ENCODE measurements at places on chromosomes 5 and 9. TPM values are rescaled to one million over a fixed set of nuclear protein-coding genes. Genes with fewer than 3 reads are reported as not detected.

The PITX1 gene
- total RNA-seq, result 50.1 TPM

DNA sequence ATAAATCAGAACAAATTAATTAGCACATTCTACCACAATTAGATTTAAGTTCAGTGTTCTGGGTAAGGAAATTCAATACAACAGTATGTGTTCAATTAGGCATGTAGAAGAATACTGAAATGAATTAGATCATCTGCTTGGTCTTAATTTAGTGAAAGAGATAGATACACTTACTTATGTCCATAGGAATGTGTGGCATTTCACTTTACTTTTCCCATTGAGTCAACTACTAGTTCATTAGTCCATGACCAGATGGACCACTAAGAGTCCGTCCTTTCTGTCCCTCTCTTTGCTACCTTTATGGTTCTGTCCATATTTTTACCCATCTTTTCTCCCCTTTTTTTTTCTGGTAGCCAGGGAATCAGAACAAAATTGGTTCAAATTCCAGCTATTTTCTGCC, 276.9 kb downstream of the OSTF1 start:
- DNase-seq, result no peak

The UIMC1 gene
- 48.9 TPM for total RNA-seq

DNA sequence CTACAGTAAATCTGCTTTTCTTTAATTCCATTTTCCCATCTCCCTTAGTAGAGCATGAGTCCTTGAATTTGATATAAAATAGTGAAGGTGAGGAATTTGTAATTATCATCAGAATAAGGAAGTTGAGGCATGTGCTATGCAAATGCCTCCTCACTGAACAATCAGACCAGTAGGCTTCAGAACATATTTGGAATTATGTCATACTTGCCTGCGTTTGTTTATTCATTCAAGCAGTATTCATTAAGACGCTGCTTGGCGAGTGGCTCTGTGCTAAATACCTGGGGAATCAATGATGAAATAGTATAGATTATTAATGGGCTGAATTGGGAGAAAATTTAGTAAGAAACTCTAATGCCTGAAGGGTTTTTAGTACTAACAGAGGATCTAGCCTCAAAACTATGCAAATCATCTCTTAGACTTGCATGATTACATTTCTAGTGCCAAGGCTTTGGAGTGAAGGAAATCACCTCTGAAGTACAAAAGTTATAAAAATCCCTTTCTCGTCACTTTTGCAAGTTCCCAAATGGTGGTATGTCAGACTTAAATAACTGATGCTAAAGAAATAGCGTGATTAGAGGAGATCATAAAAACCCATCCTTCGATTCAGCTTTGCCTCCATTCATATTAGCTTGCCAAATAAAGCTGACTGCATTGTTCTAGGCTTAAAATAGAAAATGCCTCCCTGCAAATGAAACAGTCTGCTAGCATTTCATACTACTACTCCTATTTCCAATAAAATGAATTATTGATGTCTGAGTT, 141.7 kb downstream of the PCSK5 start:
- no peak for DNase-seq

DNA sequence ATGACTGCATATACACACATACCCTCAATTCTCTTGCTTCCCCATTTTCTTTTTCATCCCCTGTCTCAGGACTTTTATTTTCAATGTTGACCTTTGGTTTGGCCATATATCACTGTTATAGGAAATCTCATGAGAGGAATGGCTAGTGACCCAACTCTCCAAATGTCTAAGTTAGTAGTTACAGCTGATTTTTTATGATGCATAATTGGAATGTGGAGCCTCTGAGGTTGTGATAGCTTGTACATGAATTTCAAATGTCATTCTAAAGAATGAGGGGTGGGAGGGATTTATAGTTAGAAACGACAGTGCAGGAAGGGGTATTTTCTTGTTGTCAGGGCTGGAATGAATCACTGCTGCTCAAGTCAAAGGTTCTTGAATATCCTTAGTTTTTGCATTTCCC, 356.1 kb downstream of the NTRK2 start:
- DNase-seq, result no peak

GRCh38 chr5:61256474-61256873, 75.6 kb upstream of the ZSWIM6 start:
- no peak for DNase-seq

The OMD gene
- 20.5 TPM for total RNA-seq

The CCL27 gene
- not detected for total RNA-seq

The PHF24 gene
- 0.69 TPM for total RNA-seq

- no peak for DNase-seq
Observed at GRCh38 chr9:73038613-73039012, 85.8 kb upstream of the ALDH1A1 start.

The PCDHAC2 gene
- 3.0 TPM for total RNA-seq

The SLC1A3 gene
- total RNA-seq, result 18.1 TPM

- DNase-seq, result no peak
Observed at GRCh38 chr9:120312031-120312430, 267.9 kb downstream of the CDK5RAP2 start.

- DNase-seq, result no peak
Observed at GRCh38 chr9:114719290-114719689, 37.3 kb upstream of the TEX48 start.

- no peak for DNase-seq
Observed at GRCh38 chr5:179870403-179870903, 11.8 kb upstream of the MRNIP start.

DNA sequence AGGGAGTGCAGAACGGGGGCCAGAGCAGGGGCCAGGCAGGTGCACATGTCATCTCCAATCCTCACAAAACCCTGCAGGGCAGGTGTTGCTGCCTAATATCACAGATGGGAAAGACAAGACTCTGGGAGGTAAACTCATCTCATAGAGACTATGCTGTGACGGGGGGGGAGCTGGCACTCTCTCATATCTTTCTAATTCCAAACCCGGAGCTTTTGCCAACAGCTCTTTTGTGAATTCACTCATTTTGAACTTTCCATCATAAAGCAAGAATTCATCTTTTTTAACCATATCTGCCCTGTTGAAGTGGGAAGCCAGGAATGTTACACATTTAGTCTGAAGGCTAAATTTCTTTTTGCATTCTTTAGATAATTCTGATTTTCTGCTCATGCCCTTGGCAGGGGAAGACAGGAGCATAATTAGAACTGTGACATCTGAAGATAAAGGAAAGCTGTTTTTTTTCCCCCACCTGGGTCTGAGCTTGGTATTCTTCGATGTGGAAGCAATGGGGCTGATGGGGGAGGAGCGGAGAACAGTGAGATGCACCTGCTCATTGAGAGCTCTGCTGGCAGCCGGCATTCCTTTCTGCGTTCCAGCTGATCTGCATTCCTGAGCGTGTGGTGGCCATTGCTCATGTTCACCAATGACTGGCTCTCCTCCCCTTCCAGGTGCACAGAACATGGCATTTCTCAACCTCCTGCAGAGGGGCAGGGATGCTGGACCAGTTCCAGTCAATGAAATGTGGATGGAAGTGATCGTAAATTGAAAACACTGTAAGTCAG, 159.2 kb downstream of the NSG2 start:
- no peak for DNase-seq

DNA sequence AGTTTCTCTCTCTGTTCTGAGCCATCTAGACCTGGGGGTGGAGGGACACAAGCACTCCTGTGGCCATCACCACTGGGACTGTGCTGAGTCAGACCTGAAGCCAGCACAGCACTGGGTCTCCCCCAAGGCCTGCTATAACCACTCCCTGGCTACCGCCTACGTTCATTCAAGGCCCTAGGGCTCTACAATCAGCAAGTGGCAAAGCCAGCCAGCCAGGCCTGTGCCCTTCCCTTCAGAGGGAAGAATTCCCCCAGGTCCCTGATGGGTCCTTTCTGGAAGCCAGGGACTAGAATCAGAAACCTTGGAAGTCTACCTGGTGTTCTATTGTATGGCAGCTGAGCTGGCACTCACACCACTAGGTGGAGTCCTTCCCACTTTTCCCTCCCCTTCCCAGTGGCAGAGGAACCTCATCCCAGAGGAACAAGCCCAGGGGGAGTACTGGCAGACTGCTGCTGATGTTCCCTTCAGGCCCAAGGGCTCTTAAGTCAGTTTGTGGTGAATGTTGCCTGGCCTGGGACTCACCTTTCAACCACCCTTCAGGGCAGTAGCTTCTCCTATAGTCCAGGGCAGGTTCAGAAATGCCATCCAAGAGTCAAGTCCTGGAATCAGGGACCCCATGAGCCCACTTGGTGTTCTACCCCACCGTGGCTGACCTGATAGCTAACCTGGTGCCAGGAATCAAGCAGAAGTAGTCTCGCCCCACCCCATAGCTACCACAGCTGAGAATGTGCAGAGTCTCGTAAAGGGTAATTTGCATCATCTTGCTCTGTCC, 20.0 kb downstream of the JMY start:
- DNase-seq, result no peak

DNA sequence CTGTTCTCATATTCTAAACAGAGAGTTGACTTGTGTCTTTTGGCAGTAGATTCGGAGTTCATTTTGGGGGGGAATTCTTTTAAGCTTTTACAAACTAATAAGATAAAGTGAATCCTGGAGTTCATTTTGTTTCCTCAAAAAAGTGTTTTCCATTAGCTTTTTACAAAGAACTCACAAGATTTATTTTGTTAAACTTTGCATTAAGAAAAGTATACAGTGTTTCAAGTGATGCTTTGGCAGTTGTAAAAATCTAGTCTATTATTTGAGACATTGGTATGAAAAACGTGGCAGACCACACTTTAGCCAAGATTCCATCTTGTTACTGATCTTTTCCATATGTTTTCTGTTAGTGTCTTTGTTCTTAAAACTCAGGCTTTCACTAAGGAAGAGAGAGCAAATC, 1.2 kb upstream of the OMD start:
- peak; percentile 87 for DNase-seq

GRCh38 chr9:83413367-83413766, 124.8 kb downstream of the FRMD3 start:
- DNase-seq, result no peak

The IL33 gene
- total RNA-seq, result 123 TPM

The PCDHGC5 gene
- 3.7 TPM for total RNA-seq

The ELP1 gene
- total RNA-seq, result 43.4 TPM

- no peak for DNase-seq
Observed at GRCh38 chr9:107739601-107740082, 250.1 kb upstream of the KLF4 start.

DNA sequence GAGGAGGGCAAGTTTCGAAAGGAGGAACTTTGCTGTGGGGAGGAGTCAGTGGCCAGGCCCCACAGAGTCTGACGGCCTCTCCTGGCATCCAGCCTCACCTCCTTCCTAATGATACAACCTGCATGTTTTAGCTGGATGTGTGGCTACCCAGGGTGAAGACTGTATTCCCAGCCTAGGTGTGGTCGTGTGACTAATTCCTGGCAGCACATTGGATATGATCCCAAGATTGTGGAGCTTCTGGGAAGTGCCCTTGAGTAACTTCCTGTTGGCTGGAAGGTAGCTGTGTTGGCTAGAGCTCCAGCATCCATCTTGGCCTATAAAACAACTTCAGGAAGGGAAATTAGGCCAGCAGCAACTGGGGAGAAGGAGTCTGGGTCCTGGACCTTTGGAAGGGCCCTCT, 19.0 kb upstream of the LPCAT1 start:
- DNase-seq, result no peak

DNA sequence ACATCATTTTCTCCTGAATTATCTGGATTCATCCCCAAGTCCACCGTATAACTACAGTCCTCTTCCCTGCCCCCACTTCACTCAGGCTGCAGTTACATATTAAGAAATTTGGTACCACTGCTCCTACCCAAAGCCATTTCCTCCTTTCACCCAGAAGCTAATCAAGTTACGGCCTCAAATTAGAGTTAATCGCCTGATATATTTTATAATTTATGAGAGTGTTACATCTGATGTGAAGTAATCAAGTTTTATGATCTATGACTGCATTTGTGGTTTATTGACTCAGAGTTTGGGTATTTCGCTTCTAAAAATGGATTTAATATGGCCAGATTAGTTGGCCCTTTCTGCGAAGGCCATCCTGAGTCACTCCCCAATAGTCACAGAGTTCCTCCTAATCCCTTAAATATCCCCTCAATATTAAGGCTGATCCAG, 223.6 kb upstream of the KIF2A start:
- peak; percentile 11 for DNase-seq

The SPRY4 gene
- 8.6 TPM for total RNA-seq

DNA sequence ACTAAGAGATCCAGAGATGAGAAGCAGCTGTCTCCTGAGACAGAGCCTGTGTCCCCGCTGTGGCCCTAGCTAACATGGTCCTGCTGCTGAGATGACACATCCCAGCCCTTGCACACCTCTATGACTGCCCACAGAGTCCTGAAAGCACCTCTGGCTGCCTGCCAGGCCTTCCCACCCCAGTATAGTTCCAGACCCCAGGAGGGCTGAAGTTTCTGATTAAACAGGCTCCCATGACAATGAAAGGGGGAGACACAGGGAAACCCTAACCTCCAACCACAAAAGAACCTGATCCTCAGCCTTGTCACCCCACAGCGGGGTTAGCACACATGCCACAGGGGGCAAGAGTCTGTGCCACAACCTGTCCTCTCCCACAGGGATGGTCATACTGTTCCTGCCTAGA, 15.6 kb downstream of the CIZ1 start:
- DNase-seq, result no peak

The TRPM3 gene
- total RNA-seq, result 14.3 TPM

The ARHGEF39 gene
- 4.7 TPM for total RNA-seq

- no peak for DNase-seq
Observed at GRCh38 chr5:101244621-101245020, 341.5 kb upstream of the ST8SIA4 start.

All from urinary bladder (tissue), 4 donors.